ENCODE measurements at places on chromosomes 12 and 14.
A peak's percentile ranks its signal among the peaks of the same experiment; 100 is the strongest.

DNA sequence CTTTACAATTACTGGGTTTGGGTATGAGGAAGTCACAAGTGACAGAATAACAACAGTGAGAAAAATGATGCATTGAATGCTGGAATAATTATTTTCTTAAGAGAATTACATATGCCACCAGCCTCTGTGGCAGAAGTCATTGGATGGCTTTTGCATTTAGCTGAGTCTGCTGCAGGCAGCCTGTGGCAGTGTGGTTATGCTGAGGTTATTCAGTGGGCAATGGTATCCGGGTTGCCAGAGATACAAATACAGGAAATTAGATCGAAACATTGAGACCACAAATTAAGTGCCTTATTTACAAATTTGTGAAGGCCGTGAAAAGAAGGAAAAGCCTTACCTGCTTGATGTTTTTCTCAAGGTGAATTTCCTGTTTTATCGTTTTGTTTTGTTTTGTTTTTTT lies 1050.0 kb downstream of the GALC start:
- DNase-seq = no peak

GRCh38 chr14:101992708-101993107 lies 28.3 kb downstream of the DYNC1H1 start:
- no peak for DNase-seq

DNA sequence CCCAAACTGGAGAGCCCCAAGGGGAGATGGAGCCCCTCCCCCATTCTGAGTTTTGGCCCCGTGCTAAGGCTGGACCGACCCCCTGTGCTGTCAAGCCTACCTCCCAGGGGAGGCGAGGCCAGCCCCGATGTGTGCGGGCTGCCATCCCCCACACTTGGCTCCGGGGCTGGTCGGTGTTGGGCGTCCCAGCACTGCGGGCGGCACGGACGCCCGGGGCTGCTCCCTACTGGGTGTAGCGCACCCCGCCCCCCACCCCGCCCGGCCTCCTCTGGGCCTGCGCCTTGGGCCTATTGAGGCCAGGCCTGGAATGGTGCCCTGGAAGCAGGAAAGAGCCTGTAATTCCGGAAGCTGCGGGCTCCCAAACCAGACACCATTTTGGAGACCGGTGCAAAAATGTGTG lies 2.6 kb downstream of the DCAF4 start:
- no peak for DNase-seq

GRCh38 chr12:3042394-3042793 lies 34.8 kb upstream of the TSPAN9 start:
- DNase-seq = peak; percentile 45

GRCh38 chr14:105187935-105188524 lies 6.9 kb upstream of the NUDT14 start:
- no peak for DNase-seq

- no peak for DNase-seq
Measured at GRCh38 chr14:54549862-54550261, 17.1 kb upstream of the SAMD4A start.

GRCh38 chr12:9052610-9053009 lies 63.1 kb downstream of the A2M start:
- peak; percentile 35 for DNase-seq

GRCh38 chr12:8697120-8697475 lies 693 bp upstream of the RIMKLB start:
- no peak for DNase-seq

GRCh38 chr12:110960795-110961194 lies 40.4 kb upstream of the MYL2 start:
- DNase-seq = no peak

- DNase-seq = peak; percentile 49
Measured at GRCh38 chr12:54135621-54136350, 53.0 kb downstream of the SMUG1 start.

GRCh38 chr14:26204366-26204727 lies 393.5 kb downstream of the NOVA1 start:
- no peak for DNase-seq

DNA sequence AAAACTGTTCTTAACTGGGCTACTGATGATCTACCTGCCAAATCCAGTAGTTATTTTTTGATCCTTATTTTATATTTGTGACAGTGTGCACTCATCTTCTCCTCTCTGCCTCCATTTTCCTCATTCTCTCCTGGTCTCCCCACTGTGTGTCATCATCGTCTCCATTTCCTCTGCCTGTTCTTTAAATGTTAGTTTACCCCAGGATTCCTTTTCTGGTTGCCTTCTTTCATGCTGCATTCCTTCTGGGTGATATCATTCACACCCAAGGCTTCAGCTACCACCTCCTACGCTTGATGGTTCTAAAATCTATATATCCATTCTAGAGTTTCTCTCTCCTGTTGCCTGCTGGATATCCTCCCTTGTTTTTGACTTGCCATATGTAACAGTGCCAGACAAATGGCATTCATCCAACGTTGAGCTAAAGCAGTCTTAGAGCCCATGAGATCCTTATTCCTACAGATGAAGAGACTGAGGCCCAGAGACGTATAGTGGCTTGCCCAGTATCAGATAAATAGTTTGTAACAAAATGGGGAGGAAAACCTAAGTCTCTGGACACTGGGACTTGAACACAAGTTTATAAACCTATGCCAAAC lies 109.5 kb downstream of the DIP2B start:
- no peak for DNase-seq

DNA sequence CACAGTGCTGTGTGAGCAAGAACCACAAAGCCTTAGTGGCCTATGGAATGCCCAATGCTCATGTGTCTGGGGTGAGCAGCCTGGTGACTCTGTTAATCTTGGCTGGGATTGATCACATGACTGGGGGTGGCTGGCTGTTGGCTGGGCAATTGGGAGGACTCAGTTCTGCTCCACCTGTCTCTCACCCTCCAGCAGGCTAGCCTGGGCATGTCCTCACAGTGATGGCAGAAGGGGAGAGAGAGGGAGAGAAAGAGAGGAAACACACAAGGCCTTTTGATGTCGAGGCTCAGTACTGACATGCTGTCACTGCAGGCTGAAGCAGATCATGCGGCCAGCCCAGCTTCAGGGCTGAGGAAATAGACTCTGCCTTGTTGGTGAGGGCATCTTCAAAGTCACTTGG lies 136.8 kb downstream of the TBX5 start:
- no peak for DNase-seq

- DNase-seq = no peak
Measured at GRCh38 chr12:56461235-56462159, 6.9 kb upstream of the SPRYD4 start.

DNA sequence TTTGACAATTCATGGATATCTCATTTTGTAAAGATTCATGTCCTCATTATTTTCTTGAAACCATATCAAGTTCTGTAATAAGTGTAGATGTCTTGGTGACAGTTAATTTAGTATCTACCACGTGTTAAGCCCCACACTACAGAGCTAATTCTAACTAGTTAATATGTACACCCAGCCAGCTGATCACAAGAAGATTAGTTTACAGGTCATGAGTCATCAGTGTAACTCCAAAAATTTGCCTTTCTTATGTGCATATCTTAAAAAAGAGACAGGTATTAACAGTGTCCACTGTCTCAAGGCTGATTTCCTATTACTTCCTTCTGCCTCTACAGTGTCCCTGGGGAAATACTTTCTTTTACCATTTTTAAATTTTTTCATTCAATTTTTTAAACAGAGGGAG lies 13.3 kb upstream of the YBX3 start:
- DNase-seq = no peak

GRCh38 chr12:122195405-122195804 lies 8.1 kb upstream of the B3GNT4 start:
- no peak for DNase-seq

GRCh38 chr14:68987653-68988036 lies 8.5 kb upstream of the ACTN1 start:
- no peak for DNase-seq

GRCh38 chr12:57451233-57451778 lies 3.8 kb upstream of the INHBE start:
- DNase-seq = no peak

- DNase-seq = no peak
Measured at GRCh38 chr12:32125455-32126084, 18.9 kb downstream of the BICD1 start.

GRCh38 chr14:104827177-104828055 lies 26.5 kb downstream of the ZBTB42 start:
- peak; percentile 59 for DNase-seq

DNA sequence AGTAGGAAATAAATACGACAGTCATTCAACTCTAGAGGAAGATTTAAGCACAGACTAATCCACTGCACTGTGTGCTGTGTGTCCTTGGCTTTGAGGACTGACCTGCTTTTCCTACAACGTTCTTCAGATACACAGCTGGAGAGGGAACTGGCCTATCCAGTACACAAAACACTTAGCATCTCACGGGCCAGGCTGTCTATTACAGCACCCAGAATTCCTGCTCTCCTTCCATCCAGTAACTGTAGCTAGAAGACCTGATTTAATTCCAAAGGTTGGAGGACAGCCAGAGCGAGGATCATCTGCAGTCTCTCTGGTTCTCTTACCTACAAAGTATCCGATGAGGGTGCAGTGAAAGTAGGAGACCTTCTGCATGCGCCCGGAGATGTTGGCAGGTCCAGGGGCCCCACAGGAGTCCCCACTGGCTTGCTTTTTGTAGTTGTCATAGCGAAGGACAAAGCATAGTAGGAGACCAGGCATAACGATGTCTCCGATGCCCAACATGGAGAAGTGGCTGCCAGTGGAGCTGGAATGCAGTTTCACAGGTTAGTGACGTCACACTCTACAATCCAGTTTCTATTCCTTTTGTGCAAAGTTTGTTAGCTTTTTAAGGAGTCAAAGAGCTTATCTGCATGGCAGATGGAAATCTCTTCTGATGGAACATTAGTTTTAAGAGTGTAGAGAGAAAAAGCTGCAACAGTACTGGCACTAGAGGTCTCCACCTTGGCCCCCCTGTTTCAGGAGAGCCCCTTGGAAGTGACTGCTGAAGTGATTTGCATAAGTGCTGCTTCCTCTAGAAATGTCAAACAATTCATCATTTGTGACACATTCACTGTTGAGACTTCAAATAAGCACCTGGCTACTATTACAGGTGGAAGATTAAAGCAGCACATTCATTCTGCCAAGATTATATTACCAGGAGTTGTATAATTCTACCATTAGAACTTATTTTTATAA lies 41.7 kb downstream of the ACADS start:
- no peak for DNase-seq

GRCh38 chr14:99509871-99510555 lies 28.8 kb downstream of the CCNK start:
- no peak for DNase-seq

DNA sequence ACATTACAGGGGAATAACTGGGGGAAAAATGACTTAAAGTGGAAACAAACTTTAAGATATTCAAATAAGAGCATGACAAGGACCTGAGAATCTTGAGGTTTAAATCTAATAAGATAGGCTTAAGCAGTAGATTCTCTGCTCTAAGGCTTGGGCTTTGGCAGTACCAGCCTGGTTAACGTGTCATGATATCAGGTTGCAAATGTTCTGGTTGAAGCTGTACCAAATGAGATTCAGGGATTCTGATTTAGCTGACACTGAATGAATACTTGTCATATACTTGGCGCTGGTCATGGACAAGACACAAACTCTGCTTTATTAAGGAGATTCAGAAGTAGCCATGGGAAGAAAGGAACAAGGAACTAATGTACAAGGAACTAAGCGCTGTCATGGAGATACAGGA lies 6.1 kb downstream of the TCP11L2 start:
- DNase-seq = no peak

GRCh38 chr12:10214136-10214894 lies 1.6 kb downstream of the GABARAPL1 start:
- DNase-seq = peak; percentile 33

- DNase-seq = no peak
Measured at GRCh38 chr14:24232645-24233537, at the start of gene GMPR2. Gene GMPR2, plus strand, starts transcription at chr14:24232929. Its CDS starts 325 bp downstream, at chr14:24233254.

Measured in eye (tissue), 1 donor.